ENCODE measurements at places on chromosomes 3 and 15. TPM values are rescaled to one million over a fixed set of nuclear protein-coding genes. Genes with fewer than 3 reads are reported as not detected.

- DNase-seq, result peak; percentile 7
These were observed 77.0 kb upstream of the GBE1 start for GRCh38 chr3:81838457-81838856.

DNA sequence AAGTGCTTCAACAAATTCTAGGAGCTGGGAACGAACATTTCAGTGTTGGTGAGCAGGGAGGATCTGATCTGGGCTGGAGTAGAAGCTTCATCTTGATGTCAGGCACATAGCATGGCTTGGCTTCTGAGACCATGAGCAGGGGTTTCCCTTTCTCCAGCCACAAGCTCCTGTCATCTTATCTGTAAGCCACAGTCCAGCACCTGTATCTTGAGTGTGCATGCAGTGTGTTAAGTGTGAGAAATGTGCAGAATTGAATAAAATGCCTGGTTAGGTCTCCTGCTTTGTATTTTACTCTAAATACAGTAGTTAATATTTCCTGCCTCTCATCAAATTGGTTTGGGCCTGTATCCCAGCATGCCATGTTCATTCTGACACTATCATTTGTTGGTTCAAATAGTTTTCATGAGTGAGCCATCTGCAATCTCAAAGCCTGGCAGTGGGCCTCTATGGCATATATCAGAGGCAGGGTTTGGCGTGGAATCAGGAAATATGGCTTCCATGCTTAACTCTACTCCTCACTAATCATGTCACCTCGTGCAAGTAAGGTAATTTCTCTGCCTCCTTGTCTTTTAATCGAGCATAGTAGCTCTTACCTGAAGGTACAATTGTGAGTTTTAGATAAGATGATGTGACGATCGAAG lies 43.3 kb downstream of the TLNRD1 start:
- DNase-seq, result no peak

GRCh38 chr15:55993111-55993803 lies at the start of gene NEDD4:
Gene NEDD4, minus strand, starts transcription at chr15:55993612. Its CDS starts 57 bp downstream, at chr15:55993555.
- DNase-seq, result peak; percentile 88

DNA sequence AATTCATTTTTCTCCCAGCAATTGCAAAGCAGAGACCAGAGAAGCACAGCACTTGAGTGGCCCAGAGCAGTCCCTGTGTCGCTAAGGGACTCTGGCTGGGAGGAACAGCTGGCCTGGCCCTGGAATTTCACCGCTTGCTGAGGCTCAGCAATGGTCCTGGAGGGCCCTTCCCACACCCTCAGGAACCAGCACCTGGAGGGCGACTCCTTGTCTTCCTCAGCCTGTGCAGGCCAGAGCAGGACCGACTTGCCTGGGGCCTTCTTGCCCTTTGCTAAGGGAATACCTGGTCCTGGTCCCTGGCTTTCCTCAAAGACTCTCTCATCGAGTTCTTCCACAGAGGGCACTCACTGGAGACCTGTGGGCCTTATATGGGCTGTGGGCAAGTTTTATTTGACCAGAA lies 294.6 kb downstream of the RPLP1 start:
- DNase-seq, result no peak

- DNase-seq, result peak; percentile 80
These were observed 112.2 kb upstream of the FLNB start for GRCh38 chr3:57896031-57896430.

DNA sequence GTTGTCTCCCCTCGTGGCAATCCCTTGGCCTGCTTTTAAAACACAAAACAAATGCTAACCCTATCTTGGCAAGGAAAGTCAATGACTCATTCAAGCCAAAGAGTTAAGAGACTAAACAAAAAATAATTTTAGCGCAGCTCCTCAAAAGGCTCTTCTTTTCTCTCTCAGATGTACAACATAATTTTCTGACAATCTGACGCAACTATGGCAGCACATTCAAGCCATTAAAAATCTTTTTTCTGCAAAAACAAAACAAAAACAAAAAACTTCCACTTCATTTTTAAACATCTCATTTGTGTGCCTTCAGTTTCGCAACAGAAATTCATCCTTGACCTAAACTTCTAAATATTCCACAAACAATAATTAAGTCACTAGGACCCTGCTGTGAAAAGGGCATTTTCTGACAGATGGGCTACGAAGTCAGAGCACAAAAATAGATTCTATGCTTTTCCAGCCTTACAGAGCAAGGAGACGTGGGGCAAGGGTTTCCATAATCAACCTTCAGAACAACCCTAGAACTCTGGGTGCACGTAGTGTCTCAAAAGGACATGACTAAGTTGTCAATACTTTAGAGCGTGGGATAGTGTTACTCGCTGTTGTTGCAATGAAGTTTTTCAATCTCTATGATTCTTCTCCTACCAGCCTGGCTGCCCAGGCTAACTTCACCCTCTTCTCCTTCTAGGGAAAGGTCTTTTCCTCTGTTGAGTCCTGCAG lies 84.3 kb downstream of the MB21D2 start:
- no peak for DNase-seq

- DNase-seq, result no peak
These were observed 74.0 kb upstream of the TRPM1 start for GRCh38 chr15:31175484-31175883.

DNA sequence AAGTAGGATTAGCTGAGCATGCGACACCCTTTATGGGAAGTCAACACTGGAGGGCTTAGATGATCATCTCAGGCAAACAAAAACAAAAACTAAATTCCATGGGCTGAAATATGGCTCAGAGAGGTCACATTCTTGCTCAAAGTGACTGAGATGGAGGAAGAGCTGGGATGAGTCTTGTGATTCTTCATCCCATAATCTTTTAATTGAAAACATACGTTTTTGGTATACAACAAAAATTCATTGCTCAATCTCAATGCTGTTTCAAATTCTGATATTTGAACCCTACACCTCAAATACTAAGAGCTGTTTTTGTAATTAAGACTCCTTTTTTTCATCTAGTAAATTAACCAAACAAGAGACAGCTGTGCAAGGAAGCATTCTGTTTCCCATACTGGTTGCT lies 257.0 kb downstream of the NR1D2 start:
- no peak for DNase-seq

DNA sequence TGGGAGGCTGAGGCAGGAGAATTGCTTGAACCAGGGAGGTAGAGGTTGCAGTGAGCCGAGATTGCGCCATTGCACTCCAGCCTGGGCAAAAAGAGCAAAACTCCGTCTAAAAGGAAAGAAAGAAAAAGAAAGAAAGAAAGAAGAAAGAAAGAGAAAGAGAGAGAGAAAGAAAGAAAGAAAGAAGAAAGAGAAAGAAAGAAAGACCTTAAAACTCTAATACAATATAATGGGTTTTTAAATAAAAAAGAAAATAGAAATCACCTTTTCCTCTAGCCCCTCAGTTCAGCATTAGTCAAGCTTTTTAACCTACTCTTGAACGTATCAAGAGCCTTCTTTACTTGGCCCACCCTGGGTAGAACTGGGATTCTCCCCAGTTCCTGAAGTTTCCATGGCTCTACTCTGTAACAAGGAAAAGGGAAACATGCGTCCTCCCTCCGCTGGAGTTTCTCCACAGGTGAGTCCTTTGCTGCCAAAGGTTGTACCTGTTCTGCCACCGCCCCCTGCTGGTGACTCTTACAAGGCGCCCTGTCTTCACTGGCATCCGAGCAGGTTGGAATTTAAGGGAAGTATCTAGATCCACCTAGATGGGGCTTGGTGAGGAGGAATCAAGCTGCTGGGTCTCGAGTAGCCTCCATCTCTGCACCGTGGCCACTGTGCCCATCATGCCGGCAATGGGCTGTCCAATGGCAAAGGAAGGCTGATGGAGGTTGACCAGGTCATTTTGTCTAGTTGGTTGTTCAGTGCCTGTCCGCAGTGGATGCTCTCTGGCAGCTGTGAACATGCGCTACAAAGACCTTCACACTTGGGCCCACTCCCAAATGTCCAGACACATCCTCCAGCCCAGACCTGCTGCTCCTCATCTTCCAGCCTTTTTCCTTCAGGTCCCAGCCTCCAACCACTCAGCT lies 20.6 kb upstream of the EPHB3 start:
- DNase-seq, result peak; percentile 35

DNA sequence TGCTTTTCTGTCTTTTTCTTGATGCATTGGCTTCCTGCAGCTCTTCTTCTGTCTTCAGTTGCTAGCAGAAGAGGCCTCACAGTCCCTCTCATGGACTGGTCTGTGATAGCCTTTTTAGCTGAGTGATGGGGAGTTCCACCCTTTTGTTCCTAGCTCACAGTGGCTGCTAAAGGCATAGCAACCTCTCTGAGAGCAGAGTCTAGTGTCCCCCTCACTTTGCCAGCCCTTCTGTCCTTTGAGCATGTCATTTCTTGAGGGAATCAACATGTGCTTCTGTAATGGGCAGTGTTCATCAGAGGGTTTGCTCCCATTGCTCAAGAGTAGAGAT lies 44.4 kb downstream of the GAP43 start:
- no peak for DNase-seq

The C3orf62 gene
- 5.1 TPM for polyA plus RNA-seq

The RPP14 gene
- 20.2 TPM for polyA plus RNA-seq

The SPRED1 gene
- polyA plus RNA-seq, result 42.5 TPM

The CSPG5 gene
- 1.6 TPM for polyA plus RNA-seq

The USP19 gene
- polyA plus RNA-seq, result 32.8 TPM

The TM4SF18 gene
- 16.3 TPM for polyA plus RNA-seq

The P2RY12 gene
- polyA plus RNA-seq, result 0.97 TPM
